ENCODE measurements at places on chromosomes 7 and 10.

GRCh38 chr10:71176661-71177060 lies 35.7 kb upstream of the UNC5B start:
- DNase-seq = no peak

GRCh38 chr7:51269321-51269720 lies 47.3 kb downstream of the COBL start:
- DNase-seq = no peak

- DNase-seq = no peak
Observed at GRCh38 chr10:131560166-131560565, 248.6 kb upstream of the TCERG1L start.

- no peak for DNase-seq
Observed at GRCh38 chr10:124040451-124041188, 52.8 kb downstream of the CHST15 start.

- no peak for DNase-seq
Observed at GRCh38 chr7:28517206-28517605, 104.9 kb downstream of the CREB5 start.

DNA sequence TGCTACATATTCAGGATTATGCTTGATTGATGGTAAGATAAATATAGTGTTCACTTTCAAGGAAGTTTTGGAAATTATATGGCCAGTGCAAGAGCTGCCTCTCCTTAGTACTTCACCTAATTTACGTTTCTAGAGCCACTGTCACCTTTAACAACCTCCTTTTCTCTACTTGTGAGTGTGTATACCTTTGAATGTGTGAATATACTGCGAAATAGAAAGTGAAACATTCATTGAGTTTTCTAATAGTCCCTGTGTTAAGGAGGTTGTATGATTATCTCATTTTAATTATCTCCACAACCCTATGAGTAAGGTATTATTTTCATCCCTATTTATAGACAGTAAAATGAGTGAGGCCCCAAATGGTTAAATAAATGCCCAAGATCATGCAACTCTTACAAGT lies 1050.5 kb downstream of the XPNPEP1 start:
- DNase-seq = no peak

GRCh38 chr7:74657692-74658177 lies at the start of gene GTF2I:
Gene GTF2I (plus strand): TSS chr7:74657718. CDS start chr7:74689129, 31,411 bp downstream.
- DNase-seq = no peak

DNA sequence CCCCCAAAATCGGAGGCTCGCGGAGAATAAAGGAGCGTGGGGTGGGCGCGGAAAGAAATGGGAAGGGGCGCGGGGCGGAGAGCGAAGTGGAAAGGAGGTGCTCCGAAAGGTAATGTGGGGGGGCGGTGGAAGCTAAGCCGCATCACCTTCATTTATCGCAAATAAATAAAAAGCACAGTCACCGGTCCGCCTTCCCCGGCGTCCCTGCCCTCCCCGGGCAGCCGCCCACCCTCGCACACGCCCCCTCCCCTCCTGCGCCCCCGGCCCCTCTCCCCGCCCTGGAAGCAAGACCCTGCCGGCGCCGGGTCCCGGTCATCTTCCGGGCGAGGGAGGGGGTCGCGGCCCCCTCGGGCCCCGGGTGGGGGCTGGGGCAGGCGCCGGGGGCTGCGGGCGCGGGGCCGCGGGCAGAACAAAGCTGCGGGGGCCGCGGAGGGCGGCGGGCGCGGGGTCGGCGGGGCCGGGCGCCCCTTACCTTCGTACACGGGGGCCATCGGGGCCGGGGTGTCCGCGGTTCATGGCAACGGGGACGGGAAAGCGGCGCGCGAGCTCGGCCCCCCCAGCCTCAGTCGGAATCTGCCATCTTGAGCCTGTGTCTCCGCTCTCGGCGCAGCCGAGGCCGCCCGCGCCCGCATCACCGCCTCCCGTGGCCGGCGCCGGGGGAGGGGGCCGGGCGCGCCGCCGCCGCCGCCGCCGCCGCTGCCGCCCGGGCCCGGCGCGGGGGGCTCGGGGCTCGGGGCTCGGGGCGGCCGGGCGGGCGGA lies 486 bp downstream of the HIPK2 start:
- no peak for DNase-seq

- no peak for DNase-seq
Observed at GRCh38 chr7:141872931-141873330, 31.6 kb upstream of the PRSS37 start.

DNA sequence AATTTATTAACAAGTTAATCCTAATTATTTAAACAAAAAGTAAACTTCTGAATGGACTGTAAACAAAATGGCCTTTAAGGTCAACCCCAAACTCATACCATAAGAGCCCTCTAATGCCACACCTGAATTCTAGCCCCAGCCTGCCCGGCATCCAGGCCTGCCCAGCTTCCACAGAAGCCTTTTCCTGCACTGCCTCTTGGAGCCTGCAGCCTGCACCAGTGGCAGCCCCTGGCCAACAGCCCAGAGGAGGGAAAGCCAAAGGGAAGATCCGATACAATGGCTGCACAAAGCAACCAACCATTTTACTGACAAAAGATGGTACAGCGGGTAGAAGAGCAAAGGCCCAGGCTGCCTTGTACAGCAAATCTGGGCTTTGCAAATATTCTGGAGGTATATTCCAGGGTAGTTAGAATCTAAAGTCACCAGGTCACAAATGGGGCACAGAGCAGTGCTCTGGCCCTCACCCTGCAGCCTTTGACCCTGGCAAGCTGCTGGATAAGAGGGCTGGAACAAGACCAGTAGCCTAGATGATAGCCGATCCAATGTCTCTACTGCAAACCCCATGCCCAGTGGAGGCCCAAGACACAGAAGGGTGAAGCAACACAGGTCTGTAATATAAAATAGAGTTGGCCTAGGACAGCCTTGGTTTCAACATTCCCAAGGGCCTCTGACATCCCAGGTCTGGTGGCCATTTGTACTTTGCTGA lies 12.5 kb upstream of the CH25H start:
- DNase-seq = no peak

DNA sequence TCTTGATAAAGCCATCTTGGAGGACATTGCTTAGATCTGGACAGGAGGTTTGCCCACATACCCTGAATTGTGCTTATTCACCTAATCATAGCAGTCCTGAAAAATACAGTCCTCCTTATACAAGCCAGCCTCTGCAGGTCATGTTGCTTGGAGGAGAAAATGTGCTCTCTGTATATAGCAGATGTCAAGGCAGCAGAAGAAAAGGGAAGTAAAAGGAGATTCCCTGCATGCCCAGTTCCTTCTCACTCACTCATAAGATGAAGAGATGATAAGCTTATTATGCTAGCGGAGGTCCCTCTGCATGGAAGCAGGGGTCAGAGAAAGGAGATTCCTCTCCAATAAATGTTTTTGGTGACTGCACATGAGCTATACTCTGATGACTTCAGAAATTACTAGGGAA lies 458.8 kb upstream of the ZMIZ1 start:
- no peak for DNase-seq

GRCh38 chr7:47721670-47722069 lies 139.8 kb upstream of the TNS3 start:
- DNase-seq = no peak

DNA sequence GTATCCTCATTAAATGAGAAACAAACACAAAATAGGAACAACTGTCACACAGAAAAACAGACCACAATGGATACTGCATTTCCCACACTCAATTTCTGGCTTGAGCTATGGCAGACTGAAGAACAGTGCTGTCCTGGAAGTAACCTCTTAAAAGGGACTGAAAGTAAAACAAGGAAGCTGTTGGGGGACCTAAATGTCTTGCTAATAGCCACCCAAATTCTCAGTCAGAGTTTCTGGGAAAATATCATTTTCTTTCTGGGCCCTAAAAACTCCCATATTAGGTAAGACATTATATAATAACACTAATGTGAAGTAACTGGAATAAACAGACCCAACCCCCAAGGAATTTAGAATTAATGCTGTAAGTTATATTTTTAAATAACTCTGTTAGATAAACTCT lies 80.9 kb upstream of the TFEC start:
- no peak for DNase-seq

DNA sequence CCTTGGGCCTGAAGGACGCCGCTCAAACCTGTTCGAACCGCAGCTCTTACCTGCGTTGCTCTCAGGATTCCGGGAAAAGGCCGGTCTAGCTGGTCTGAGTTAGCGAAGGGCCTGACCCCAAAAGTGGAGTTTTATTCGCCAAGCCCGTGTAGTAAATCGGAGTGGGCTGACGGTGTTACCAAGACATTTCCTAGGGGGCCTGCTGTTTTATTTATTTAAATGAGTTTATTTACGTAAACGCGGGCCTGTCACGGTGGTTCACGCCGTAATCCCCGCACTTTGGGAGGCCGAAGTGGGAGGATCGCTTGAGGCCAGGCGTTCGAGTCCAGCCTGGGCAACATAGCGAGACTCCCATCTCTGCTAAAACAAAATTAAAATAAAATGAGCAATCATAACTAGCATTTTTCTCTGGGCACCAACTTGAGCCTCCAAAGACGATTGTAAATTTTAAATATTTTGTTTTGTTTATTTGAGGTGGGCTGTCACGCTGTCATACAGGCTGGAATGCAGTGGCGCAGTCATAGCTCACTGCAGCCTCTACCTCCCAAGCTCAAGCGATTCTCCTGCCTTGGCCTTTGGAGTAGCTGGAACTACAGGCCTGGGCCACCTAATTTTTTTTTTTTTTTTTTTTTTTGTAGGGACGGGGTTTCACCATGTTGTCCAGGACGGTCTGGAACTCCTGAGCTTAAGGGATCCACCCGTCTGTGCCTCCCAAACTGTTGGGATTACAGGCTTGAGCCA lies 903 bp downstream of the ZNF655 start:
- DNase-seq = no peak

DNA sequence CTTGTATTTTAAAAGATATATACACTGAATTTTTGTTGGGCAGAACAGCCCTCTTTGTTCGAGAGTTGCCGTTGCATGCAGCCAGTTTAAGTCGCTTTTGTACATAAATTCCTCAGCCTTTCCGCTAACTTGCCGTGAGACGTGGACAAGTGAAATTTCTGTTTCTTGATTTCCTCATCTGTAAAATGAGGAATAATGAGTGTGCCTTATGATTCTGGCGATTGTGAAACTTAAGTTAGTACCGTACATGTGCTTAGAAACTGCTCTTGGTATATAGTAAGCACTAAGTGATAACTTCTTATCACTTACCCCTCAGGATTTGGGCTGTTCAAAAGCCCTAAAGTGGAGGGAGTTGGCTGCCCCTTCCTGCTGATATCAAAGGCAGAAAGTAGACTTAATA lies 1.4 kb downstream of the CCNJ start:
- DNase-seq = no peak

- DNase-seq = no peak
Observed at GRCh38 chr7:131109011-131109758, 218.5 kb upstream of the MKLN1 start.

- DNase-seq = no peak
Observed at GRCh38 chr7:135263321-135263970, 29.8 kb downstream of the STRA8 start.

DNA sequence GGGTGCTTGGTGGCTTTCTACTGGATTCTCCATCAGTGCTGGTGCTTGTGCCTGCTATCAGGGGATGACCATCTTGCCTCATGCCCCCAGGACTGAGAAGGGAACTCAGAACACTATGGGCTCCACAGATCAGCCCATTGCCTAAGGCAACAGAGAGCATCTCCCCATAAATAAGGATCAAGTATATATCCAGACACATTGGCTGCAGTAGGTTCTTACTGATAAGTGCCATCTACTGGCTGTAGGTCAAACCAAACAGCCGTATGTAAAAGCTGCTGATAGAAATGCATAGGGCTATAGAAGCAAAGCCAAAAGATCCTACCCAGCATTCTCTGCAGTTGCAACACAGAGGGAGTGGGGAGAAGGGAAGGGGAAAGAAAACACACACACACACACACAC lies 153.7 kb downstream of the CDK14 start:
- no peak for DNase-seq

DNA sequence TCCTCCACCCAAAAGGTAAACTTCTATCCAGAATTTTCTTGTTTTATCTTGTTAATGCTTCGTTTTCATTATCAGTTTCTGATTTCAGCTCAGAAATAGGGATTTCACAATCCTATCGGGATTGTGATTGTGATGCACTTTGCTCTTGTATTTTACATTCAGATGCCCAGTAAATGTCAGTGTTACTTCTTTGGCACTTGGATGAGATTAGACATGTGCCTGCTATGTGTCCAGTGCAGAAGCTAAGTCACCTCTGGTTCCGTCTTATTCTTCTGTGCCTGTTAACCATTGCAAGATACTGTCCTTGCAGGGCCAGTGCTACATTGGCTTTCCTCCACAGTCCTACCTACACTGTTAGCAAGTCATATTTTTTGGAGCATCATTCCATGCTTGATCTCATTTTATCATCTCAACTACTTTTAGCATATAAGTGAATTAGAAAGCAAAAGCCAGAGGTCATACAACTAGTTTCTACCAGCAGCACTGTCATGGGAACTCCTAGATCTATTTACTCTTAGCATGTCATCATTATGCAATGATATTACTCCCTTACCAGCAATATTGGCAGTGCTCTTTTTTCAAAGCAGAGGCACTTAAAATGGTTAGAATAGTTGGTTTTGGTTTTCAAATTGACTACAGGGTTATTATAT lies 26.7 kb downstream of the ZNF277 start:
- no peak for DNase-seq

- DNase-seq = no peak
Observed at GRCh38 chr10:102554531-102554930, 50.8 kb downstream of the SUFU start.

GRCh38 chr10:47094636-47095035 lies 183.4 kb downstream of the PTPN20 start:
- no peak for DNase-seq

DNA sequence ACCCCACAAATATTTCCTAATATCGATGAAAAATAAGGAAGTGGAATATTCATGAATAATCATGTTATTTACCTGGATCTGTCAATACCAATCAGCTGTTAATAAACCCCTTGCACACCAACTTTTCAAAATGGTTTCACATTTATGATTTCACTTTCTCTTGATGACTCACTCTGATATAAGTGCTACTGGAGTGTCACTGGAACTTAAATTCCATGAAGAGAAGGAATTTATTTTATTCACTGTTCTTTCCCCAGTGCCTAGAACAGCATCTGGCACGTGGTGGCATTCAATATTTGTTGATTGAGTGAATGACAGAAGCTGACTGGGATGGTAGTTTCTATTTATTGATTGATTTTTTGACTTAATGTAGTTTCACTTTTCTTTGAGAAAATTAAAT lies 3.5 kb upstream of the ENO4 start:
- DNase-seq = no peak

DNA sequence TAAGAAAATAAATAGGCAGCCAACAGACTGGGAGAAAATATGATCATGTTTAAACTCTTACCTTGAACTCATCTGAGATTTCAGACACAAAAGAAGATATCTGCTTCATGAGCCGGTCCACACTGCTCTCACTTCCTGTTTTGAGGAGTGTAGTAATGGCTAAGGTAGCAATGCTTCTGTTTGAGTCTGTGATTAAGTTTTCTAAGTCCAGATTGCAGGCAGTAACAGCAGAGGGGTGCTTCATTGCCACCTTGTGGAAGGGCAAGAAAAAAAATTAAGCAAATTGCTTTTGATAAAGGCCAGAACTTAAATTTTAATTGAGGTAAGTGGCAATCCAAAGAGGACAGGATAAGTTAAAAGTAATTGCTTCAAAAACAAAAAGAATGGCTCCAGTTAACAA lies 69.1 kb downstream of the MEST start:
- DNase-seq = no peak

- no peak for DNase-seq
Observed at GRCh38 chr10:91349381-91349780, 60.8 kb upstream of the HECTD2 start.

Data from stimulated activated CD4-positive, alpha-beta T cell treated with anti-CD3 and anti-CD28 coated beads, Interleukin-1b, Interleukin-23, amount 100 ng/mL, for 1 hour (primary cell).